ENCODE measurements at places on chromosomes 7 and 10. TPM values are rescaled to one million over a fixed set of nuclear protein-coding genes. Genes with fewer than 3 reads are reported as not detected.

GRCh38 chr7:35370687-35371086, 116.8 kb upstream of the TBX20 start:
- no peak for DNase-seq

Gene PTN
- not detected for total RNA-seq

DNA sequence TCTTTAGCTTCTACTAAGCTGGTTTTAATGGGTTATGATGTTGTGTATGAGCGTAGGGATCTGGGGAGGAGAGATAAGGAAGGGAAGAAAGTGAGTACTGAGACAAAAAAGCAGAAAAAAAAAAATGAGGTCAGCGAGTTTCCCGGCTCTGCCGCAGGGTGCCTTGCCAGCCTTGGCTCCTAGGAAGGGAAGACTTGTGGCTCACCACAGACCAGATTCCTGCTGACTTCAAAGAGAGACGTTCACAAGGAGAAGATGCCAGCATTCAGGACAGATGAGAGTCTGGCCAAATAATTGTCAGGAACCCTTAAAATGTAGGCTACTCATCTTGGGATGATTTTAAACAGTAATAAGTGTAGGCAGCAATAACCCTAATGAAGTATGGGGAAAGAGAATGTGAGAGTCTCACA, 11.4 kb upstream of the FAS start:
- peak; percentile 31 for DNase-seq

DNA sequence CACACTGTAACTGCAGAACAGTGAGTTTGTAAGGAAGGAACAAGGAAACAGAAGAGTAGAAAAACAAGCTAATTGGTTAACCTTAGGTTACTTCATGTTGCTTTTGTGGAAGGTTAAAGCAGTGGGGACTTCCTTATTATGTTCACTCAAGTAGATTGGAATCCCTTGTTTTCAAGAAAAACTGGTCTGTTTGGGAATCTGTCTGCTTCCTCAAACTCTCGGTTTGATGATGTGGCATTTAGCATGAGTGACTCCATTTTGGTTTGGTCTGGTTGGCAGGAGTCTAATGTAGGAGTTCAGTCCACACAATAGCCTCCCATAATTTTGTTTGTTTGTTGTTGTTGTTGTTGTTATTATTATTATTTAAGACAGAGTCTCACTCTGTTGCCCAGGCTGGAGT, 3.8 kb upstream of the TRIM56 start:
- peak; percentile 22 for DNase-seq
